ENCODE measurements at places on chromosomes 12 and 14.

DNA sequence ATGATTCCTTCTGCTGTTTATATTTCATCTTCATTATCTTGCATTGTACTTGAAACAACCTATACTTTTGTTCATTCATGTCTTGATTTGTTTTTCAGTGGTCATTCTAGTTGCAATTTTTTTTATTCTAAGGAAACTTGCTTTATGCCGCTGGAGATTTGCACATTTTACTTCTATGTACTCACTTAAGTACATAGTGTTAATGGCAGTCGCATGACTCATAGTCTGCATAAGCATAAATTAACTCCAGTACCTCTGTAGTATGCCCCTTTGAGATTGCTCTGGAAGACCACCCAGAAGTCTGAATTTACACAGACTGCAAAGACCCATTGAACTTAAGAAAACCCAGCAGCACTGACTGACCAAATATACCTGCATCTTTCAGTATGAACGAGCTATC is 77.0 kb downstream of the MSRB3 start:
- no peak for DNase-seq

GRCh38 chr12:55922126-55922525 is 5.6 kb downstream of the PYM1 start:
- no peak for DNase-seq

- DNase-seq: no peak
These were observed 36.1 kb upstream of the HIGD1C start for GRCh38 chr12:50916292-50916691.

DNA sequence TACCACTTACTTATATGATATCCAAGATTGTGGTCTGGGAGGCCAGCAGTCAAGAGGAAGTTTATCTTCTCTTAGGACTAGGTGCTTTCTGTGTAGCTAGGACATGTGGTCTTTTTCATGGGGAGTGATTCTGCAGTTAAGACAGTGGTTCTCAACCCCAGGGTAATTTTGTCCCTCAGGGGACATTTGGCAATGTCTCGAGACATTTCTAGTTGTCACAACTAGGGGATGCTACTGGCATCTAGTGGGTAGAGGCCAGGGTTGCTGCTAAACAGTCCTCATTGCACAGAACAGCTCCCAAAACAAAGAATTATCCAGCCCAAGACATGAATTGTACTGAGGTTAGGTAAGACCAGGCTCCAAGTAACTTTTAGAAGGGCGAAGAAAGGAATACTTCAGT is 20.0 kb downstream of the AMDHD1 start:
- DNase-seq: no peak

- DNase-seq: no peak
These were observed 3.2 kb upstream of the HDAC7 start for GRCh38 chr12:47822863-47823262.

GRCh38 chr12:19630536-19630935 is 191.2 kb downstream of the AEBP2 start:
- no peak for DNase-seq

DNA sequence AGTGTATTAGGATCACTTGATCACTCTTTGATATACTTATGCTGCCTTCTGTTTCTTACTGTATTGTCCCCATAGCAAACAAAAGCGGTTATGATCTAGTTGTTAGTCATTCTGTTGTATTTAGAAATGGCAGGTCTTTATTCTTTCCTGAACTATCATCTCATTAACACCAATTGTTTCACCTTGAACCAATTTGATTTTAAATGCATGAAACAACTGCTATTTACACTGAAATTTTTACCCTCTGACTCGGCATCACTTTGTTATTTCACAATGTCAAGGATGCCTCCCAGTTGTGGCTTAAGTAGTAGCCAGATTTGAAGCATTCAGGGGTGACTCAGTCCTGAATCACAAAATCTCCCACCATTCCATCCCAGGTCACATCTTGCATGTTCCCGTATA is 303.5 kb downstream of the EGLN3 start:
- peak; percentile 96 for DNase-seq

DNA sequence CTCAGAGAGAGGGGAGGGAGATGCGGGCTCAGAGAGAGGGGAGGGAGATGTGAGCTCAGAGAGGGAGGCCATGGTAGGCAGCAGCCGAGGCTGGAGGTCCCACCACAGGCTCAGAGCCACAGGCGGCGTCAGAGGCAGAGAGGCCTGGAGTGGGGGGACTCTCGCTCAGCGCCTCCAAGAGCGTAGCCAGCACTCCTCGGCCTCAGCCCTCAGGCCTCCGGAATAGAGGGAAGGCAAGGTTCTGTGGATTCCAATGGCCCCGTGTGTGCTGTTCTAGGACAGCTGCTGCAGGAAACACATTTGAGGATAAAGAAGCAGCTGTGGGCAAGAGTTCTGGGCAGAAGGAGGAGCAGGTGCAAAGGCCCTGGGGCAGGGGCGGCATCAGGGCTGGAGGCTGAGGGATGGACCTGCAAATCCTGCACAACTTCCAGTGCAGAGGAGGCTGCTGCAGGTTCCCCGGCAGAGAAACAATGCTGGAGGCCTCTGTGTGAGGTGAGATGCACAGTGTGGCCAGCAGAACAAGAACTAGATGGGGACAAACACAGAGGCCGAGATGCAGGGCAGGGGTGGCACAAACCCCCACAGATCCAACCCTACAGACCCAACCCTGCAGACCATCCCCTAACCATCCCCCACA is 59.1 kb upstream of the GALNT9 start:
- no peak for DNase-seq

- DNase-seq: no peak
These were observed 14.8 kb upstream of the LRTM2 start for GRCh38 chr12:1805441-1806081.

DNA sequence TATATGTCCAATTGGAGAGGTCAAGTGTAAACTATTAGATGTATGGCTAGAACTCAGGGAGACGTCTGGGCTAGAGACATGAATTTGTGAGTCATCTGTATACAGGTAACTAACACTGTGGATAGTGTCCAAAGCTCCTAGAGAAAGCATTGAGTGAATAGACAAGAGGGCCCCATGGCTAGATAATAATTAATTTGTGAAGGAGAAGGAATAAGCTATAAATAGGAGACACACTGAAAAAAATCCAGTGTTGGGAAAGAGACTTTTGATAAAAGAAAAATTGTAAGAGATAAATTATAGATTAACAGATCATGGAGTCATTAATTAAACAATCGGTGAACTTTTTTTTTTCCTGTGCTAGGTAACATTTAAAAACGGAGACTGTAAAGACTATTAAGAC is 326.6 kb upstream of the PRICKLE1 start:
- no peak for DNase-seq

- no peak for DNase-seq
These were observed 10.4 kb upstream of the ITPK1 start for GRCh38 chr14:93126111-93126510.

DNA sequence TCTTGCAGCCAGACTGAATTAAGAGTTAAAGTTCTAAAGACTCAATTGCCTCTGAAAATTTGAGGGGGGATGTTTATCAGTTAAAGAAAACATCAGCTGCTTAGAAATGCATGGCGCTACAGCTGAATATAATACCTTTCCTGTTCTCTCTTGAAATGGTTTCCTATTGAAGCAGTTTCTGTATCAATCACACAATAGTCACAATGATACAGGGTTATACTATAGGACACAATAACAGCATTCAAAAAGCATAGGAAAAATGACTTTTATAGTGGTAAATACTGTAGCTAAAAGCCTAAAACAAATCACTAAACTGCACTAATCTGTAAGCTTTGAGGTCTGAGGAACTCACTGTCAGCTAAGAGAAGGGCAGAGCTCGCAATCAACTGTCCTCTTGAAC is 15.2 kb downstream of the MDGA2 start:
- DNase-seq: no peak

- DNase-seq: no peak
These were observed 1.1 kb downstream of the PHLDA1 start for GRCh38 chr12:76030341-76031080.

- peak; percentile 50 for DNase-seq
These were observed 109.1 kb upstream of the MAX start for GRCh38 chr14:65211341-65211987.

DNA sequence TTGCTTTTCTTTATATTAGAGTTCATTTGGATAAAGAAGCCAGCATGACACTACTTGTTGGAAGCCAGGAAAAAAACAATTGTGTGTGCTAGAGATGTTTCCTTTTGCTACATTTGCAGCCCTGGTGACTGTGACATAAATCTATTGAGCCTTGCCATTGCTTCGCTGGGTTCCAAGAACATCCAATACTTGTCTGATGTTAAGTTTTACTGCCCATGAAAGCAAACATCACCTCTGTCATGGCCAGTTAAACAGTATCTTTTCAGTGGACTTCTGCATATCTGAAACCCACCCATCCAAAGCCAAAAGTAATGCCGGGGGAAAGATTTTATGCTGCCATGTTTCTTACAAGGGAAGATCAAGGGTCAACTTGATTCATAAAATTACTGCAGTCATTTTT is 184.0 kb downstream of the MSRB3 start:
- no peak for DNase-seq

- no peak for DNase-seq
These were observed 15.6 kb downstream of the LGR5 start for GRCh38 chr12:71455028-71455737.

GRCh38 chr12:94318181-94318580 is 141.5 kb downstream of the CEP83 start:
- DNase-seq: no peak

- DNase-seq: no peak
These were observed 28.2 kb downstream of the KLRK1 start for GRCh38 chr12:10361622-10362021.

DNA sequence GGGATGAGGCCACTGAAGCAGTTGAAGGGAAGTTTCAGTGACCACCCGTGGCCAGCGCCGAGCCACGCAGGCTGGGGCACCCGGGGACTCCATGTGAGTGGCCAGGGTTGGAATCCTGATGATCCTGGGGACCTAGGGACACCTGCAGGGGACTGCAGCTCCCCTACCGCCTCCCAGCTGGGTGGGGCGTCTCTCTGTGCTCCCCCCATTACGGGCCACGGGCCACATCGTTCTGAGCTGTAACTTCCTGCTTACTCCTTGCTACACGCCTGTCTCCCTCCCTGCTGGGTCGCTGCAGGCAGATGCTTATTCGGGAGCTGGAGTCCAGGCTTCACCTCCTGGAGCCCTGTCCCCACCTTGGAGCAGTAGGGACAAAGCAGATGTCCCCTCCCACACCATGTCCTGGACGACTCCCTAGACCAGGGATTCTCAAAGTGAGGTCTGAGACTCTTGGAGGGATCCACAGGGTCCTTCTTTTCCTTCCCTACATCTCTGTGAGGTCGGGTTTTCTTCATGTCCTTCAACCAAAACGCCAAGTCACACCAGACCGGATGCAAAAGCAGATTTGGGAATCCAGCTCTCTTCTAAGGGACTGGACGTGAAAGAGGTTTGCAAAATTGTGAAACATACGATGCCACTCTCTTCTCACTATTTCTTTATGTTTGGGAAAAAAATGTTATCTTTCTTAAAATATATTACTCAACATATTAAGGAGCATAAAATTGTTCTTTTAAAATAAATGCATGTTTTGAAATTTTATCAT is 85.9 kb upstream of the NCOR2 start:
- no peak for DNase-seq

DNA sequence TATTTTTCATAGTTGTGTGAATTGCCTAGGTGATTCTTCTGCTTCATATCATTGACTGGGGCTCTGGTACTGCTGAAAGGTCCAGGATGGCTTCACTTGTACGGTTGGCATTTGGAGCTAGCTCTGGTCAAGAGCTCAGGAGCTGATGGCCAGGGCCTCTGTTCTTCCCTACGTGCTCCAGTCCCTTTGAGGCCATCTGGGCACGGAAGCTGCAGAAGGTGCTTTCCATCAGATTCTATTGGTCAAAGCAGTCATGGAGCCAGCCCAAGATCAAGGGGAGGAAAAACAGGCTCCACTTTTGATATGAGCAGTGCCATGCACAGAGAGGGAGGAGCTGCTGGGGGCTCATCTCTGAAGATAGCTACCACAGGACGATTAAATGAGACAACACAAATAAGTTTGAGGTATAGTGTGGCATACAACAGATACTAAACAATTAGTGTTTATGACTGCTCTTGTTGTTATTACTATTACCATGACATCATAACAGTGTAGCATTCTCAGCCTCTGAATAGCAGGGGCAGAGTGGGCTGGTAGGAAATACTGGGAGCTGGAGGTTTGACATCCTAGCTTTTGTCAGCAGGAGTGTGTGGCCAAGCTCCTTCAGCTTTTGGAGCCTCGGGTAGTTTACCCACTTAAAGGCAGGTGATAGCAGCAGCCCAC is 10.4 kb downstream of the KRT83 start:
- no peak for DNase-seq

DNA sequence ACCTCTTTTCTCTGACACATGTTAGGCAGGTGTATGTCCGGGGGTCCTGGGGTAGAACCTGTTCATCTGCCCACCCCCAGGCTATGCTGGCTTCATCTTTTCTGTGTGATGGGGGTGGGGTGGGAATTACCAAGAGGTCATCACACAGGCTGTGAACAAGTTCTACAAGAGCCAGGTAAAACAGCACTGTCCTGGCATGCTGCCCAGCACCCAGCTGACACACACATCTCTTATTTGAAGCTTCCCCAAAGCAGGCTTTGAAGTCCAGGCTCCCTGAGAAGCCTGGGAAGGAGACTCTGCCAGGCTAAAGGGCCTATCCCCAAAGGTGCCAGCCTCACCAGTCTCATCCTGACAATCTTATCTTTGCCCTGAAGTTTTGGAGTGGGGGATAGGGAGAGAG is 141.1 kb downstream of the ALG10 start:
- DNase-seq: no peak

DNA sequence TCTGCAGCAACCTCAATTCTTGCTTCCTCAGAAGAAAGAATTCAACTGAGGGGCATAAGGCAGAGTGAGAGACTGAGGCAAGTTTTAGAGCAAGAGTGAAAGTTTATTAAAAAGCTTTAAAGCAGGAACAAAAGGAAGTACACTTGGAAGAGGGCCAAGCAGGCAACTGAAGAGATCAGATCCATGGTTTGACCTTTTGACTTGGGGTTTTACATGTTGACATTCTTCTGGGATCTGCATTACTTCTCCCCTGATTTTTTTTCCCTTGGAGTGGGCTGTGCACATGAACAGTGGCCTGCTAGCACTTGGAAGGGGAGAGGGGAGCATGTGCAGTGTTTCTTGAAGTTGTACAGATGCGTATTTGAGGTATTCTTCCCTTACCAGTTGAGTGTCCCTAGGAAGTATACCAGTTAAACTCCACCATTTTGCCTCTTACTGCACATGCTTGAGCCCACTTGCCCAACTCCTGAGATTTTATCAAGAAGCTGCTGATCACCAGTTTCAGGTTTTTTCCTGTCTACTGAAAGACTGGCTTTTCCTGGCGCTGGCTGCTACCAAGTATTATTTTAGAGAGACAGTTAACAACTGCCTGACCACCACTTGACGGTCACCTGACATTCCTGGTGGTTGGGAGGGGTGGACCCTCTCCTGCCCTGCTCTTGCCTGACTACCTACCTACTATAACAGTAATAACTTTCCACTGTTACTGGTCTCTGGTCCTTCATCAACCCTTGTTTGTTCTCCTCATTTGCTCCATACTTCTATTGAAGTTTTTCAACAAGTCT is 26.0 kb upstream of the TMTC2 start:
- DNase-seq: no peak

GRCh38 chr12:127588249-127588648 is 678.7 kb upstream of the TMEM132C start:
- peak; percentile 93 for DNase-seq

GRCh38 chr14:84080944-84081343 is 1449.0 kb upstream of the FLRT2 start:
- no peak for DNase-seq

GRCh38 chr12:52496054-52496453 is 3.0 kb upstream of the KRT6A start:
- no peak for DNase-seq

- DNase-seq: no peak
These were observed 4.1 kb downstream of the RTRAF start for GRCh38 chr14:51993285-51993920.

Data from astrocyte of the cerebellum (primary cell).